ENCODE measurements at places on chromosomes 3 and 15. TPM values are rescaled to one million over a fixed set of nuclear protein-coding genes. Genes with fewer than 3 reads are reported as not detected.

Gene TMEM40
- not detected for total RNA-seq

Gene NISCH
- 38.2 TPM for total RNA-seq

Gene ALCAM
- 194 TPM for total RNA-seq

Gene ITIH1
- total RNA-seq: 0.56 TPM

Gene C3orf20
- total RNA-seq: under 0.01 TPM

Gene RNF7
- 64.2 TPM for total RNA-seq

Gene TUSC7
- not detected for total RNA-seq

Gene THSD4
- total RNA-seq: 42.6 TPM

Gene C2CD4A
- total RNA-seq: 0.28 TPM

Gene WDR72
- total RNA-seq: under 0.01 TPM

Gene ZPLD1
- 0.19 TPM for total RNA-seq

Gene CADPS
- 0.85 TPM for total RNA-seq

Gene CHRNA5
- total RNA-seq: 0.56 TPM

Gene REC114
- total RNA-seq: not detected

Gene HHLA2
- under 0.01 TPM for total RNA-seq

Data from regular cardiac myocyte (primary cell).